ENCODE measurements at places on chromosomes 3 and 15.

DNA sequence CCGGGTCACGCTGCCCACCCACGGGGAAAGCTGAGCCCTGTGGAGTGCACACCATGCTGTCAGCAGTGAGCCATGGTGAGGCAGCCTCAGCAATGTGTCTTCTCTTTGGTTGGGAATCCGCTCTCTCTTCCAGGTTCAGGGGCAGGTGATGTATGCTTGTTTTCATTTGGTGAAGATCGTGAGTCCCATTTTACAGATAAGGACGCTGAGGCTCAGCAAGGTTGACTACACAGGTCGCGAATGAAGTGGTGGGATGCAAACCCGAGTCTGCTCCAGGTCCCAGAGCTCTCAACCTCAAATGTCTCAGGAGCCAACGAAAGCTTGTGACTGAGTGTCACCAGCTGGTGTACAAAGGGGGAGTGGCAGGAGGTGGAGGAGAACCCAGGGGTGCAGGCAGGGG is 74.3 kb downstream of the RPN1 start:
- DNase-seq: no peak

DNA sequence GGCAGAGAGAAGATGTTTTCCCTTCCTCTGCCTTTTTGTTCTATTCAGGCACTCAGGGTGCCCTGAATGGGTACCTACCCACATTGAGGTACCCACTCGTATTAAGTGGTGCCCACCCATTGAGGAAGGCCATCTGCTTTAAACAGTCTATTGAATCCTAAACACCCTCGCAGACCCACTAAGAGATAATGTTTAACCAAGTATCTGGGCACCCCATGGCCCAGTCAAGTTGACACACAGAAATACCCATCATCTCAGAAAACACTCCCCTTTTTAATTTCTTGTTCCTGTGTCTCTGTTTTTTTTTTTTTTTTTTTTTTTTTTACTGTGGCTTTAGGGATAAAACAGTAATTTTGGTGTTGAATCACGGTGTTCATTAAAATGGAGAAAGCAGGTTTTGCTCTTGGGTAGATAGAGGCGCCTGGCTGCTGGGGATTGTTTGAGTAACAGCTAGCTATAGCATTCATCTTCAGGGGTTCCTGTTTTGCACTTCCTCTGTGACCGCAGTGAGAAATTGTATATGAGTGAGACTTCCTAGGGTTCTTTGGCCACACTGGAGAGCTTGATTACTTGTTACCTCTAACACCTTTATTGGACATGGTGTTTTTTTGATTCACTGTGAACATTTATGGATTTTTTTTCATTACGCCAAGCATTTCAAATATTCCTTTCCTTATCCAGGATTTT is 259.1 kb downstream of the PTPRG start:
- DNase-seq: peak; percentile 31

DNA sequence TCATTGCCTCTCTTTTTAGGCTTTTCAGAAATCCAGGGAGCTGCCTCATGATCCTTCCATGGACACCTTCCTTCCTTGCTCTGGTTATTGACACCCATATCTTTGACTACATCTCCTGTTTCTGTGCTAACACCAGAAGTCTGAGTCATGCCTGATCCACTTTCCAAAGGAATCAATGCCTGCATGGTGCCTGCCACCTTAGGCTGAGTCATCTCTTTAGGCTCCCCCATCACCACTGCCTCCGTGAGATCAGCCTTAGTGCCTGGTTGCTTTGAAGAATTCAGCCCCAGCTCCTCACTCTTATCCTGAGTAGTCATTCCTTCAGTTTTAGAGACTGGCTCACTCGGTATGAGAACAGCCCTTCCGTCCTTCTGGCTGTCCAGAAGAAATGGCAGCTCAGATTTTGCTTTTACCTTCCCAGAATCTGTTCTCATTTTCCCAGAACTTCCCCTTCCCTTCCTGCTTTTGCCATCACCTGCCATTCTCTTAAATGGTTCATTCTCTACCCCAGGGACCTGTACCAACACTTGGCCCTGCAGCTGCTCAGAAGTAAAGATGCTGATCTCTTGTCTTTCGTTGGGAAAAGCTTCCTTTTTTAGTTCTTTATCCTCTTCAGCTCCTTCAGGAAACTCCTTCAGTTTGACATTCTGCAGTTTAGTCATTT is 105.3 kb downstream of the MAP4 start:
- no peak for DNase-seq

DNA sequence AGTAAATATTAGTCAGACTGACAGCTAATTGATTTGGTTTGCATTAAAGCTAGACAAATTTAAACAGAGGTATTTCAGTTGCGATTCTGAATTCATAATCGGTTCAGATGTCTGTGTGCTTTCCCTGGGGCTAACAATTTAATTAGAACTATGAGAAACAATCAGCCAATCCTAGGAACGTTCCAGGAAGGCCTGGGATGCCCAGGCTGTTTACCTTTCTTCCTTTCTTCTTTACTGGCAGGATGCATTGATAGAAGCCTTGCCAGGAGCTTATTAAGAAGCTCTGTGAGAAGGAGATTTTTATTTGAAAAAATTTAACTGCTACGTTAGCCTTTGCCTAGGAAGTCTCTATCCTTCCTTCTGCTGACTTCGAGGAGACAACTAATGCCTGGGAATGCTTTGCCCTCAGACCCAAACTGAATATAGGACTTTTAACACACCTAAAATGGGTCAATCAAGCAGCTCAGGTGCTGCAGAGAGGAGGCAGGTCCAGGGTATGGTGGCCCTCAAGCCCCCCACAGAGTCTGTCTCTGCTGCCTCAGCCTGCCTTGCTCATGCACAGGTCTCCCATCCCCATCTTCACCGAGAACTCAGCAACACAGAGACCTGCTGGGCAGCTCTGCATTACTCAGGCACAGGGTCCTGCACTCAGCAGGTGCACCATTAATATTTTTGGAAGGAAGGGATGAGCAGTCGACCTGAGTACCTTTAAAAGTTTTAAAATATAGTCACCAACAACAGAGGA is 48.5 kb downstream of the PCSK6 start:
- no peak for DNase-seq

GRCh38 chr3:66121318-66121717 is 82.6 kb upstream of the MAGI1 start:
- DNase-seq: no peak

DNA sequence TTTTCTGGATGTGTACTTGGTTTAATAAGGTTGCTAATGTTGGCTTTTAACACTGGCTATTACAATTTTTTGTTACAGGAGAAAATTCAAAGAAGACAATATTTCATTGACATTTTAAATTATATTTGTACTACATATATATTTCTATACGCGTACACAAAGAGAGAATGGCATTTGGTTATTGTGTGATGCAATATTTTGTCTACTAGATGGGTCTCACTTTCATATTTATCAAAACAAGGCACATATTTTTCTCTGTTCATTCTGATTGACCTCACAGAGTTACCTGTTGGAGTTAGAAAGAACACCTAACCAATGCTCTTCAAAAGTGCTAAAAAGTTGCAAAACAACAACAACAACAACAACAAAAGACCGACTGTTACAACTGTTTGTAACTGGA is 50.2 kb upstream of the VGLL3 start:
- no peak for DNase-seq

- peak; percentile 60 for DNase-seq
Measured at GRCh38 chr3:42067326-42067725, 23.8 kb upstream of the TRAK1 start.

DNA sequence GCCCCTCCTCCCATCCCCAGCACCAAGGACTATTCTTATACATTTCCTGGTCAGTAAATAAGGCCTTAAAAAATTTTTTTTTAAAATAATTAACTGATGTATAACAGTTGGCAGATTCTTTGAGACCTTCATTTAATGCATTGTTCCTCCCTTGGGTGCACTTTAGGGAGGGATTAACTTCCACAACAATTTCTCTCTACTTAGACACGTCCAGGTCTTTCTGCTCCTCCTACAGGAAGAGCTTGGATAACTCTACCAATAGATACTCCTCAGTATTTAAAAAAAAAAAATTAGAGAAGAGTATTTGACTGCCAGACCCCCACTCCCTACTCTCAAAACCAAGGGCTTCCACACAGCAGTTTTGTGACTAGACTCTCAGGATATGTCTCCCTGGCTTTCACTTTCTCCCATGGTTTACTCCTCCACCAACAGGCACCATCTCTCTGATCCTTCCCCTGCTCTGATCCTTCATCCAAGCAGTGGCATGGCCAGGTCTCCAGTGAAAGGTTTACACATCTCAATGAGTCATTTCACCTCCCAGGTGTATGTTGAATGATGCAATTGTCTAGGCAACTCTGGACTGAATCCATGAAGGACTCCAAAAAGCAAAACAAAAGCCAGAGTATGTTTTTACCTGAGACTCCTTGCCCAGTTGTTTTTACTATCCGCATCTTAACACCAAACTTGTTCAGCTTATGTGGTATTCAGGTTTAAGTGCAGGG is 7.4 kb downstream of the ZIC4 start:
- DNase-seq: no peak

DNA sequence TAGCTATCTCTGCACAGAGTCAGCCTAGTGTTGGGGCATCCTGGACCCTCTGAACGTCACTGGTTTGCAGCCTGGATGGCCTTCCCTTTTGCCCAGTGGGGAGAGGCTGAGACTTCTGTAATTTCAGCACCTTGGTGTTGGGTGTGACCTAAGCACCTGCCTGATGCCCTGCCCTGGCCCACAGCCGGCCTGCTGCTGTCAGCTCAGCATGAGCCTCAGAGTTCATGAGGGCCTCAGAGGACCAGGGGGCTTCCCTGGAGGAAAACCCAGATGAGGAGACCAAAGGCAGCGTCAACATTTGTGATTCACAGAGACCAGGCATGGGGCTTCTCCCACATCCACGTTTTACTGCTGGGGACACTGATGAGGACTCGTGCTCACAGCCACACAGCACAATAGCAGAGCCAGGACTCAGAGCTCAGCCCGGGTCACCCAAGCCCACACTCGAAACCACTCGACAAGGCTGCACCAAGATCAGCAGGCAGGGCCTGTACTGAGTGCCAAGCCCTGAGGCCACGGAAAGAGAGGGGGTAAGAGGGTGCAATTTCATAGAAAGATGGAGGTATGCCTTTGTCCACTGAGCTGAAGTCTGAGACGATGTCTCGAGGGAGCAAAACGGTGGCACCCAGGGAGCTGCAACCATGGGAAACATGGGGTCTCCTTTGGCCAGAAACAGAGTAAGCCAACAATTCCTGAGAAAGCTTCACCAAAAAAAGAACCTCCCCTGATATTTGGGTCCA is 9.9 kb upstream of the GP9 start:
- DNase-seq: no peak

DNA sequence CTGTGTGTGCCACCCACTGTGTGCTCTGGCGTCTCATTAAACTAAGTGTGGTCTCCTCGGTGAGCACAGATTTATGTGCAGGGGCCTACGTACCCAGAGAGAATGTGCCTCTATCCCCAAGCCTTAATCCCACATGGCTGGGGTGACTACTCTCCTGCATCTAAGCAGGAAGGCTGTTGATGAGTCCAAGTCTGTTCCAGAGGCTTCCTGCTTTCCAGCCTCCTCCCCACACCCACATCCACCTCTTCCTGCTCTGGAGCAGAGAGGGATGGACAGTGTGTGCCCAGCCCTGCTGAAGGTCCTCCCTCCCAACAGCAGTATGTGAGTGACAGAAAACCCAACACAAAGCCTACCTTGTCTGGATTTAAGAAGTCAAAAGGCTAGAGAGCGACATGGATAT is 38.8 kb upstream of the BCL2L10 start:
- DNase-seq: no peak

DNA sequence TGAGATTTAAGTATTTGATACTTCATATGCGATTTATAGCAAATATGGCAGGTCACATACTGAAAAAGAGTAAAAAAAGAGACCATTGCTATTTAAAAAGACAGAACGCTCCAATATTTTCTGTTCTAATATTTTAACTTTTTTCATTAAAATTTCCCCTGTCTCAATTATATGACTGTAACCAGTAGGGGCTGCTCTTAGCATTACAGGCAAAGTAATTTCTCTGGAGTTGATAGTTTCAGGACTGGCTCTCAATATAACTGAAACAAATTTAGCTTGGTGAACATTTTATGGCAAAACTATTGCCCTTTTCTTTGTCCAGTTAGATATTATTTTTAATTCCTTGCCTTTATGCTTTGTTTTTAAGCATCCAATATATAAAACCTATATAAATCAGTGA is 286.3 kb upstream of the ROBO2 start:
- DNase-seq: no peak

DNA sequence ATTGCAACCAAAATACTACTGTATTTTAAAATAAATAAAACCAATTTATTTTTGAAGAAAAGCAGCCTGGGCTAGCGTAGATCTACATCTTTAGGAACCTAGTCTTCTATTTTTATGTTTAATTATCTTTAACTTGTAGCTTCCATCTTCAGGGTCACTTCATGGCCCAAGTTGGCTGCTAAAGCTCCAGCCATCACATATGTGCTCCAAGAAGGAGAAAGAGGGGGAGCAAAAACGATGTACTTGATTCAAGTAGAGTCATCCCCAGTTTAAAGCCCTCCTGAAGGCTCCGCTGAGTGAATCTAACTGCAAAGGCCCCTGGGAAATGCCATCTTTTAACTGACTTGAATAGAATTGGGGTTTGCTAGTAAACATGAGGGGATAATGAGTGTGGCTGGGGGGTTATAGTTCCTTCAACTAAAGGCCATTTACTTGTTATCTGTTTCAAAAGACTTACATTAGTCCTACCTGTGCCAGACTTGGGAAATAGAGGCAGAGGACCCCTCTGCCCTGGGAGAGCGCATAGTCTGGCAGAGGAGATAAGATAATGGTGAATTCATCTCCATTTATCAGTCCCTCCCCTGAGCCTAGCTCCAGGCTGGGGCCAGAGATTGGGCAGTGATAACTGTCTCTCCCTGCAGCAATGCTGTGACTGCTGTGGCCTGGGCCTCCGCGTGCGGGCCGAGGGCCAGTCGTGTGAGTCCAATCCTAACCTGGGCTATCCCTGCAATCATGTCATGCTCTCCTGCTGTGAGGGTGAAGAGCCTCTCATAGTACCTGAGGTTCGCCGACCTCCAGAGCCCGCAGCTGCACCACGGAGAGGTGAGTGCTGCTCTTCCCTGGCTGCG is 64.6 kb downstream of the FBLN2 start:
- no peak for DNase-seq

DNA sequence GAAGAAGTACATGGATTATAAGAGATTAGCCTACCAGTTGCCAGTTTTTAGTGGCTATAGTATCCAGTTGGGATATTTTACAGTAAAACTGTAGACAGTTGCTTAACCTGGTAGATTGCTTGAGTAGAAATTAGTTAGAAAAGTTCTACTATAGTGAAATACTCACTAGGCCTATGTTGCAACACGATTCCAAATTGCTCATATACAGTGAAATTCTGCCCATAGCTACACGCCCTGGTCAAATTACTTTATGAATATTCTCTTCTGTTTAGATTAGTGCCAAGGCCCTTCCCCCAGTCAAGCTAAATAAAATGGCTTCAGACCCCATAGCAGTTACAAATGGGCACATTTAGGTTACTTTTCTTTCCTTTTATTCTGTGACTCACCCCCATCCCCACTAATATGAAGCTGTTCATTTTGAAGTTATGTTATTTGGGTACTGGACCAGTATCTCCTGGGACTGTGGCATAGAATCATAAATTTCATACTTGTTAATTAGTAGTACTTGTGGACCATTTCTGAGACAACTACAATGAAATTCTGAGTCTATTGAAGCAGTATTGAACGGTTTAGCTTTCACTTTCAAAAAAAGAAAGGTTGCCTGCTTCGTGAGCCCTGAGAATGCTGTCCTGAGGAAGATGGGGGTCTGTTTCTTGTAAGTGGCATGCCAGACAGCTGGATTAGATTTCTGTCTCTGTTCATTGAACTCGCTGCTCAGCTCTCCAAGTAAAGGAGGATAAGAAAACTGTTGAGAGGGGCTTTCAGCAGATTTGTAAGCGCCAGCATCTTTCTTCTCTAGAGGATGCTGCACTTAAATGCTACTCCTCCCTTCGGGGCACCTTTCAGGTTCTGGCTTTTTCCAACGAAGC is 65.8 kb upstream of the CFAP20DC start:
- no peak for DNase-seq
